ENCODE measurements at places on chromosomes 6 and 20.

GRCh38 chr6:133241086-133241900, at the start of gene EYA4:
TSS of gene EYA4 (plus strand) at chr6:133241357. CDS start at chr6:133274781, 33,424 bp downstream.
- DNase-seq = no peak

- DNase-seq = no peak
Observed at GRCh38 chr6:137697267-137697938, 169.7 kb upstream of the TNFAIP3 start.

GRCh38 chr20:41086402-41087324, 50.7 kb upstream of the PLCG1 start:
- DNase-seq = no peak

- no peak for DNase-seq
Observed at GRCh38 chr20:61935926-61936700, 129.6 kb downstream of the TAF4 start.

- DNase-seq = no peak
Observed at GRCh38 chr6:1689141-1689540, 79.4 kb downstream of the FOXC1 start.

- DNase-seq = no peak
Observed at GRCh38 chr6:83310046-83310445, 116.9 kb downstream of the RWDD2A start.

DNA sequence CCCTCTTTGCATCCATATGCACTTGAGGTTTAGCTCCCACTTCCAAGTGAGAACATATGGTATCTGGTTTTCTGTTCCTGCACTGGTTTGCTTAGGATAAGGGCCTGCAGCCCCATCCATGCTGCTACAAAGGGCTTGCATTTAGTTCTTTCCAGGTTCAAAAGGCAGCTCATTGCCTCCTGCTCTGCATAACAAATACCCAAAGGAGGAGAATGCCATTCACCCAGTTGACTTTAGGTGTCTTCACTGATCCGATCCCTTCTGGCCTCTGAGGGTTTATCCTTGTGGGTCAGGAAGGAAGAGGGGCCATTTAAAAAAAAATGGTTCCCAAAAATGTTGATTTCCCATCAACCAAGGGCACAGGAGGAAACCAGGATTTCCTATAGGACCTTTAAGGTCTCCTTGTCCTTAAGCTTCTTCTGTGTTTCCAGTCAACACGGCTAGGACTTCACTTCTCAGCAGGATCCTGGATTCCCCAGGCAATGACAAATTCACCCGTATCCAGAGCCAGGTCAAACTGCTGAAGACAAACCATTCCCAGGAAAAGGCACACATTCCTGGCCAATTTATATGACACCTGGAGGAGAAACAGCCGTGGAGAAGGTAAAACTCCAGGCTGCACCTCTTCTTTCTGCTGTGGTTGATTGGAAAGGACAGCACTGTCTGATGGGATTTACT, 447.7 kb upstream of the CDH4 start:
- DNase-seq = no peak

All from stimulated activated CD4-positive, alpha-beta T cell treated with anti-CD3 and anti-CD28 coated beads, Interleukin-1b, Interleukin-23, amount 100 ng/mL, for 24 hours (primary cell).